ENCODE measurements at places on chromosomes 1 and 21.
A peak's percentile ranks its signal among the peaks of the same experiment; 100 is the strongest.

DNA sequence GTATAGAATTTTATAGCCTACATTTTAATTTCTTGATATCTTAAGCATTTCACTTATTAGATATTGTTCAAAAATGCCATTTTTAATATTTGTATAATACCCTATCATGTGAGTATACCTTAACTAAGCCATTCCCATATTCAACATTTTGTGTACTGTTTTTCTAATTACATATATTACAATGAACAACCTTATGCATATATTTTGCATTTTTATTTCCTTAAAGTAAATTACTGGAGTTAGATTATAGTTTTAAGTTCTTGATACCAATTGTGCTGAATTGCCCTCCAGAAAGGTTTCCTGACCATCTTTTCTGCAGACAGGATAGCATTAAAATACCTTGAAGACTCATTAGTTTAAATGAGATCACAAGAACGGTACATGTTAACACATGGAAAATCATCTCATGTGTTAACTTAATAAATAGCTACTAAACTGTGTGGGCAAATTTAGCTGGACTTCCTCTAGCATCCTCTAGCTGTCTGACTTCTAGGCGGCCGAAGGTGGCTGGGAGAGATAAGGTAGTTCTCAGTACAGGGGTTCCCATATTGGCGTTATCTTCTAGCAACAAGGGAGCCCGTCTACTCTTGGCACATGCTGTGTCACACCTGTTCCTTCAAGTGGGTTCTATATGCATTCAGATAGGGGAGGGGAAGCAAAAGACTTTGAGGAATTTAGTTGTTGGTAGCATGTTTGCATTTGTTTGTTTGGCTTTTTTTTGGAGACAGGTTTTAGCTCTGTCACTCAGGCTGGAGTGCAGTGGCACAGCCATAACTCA lies 8.9 kb downstream of the DCLRE1B start:
- no peak for DNase-seq

GRCh38 chr1:76176000-76176399 lies 101.5 kb downstream of the ST6GALNAC3 start:
- no peak for DNase-seq

GRCh38 chr21:31686272-31686915 lies 26.9 kb downstream of the SOD1 start:
- DNase-seq = no peak

- DNase-seq = peak; percentile 29
These were observed 24.9 kb upstream of the ENO1 start for GRCh38 chr1:8903410-8903809.

DNA sequence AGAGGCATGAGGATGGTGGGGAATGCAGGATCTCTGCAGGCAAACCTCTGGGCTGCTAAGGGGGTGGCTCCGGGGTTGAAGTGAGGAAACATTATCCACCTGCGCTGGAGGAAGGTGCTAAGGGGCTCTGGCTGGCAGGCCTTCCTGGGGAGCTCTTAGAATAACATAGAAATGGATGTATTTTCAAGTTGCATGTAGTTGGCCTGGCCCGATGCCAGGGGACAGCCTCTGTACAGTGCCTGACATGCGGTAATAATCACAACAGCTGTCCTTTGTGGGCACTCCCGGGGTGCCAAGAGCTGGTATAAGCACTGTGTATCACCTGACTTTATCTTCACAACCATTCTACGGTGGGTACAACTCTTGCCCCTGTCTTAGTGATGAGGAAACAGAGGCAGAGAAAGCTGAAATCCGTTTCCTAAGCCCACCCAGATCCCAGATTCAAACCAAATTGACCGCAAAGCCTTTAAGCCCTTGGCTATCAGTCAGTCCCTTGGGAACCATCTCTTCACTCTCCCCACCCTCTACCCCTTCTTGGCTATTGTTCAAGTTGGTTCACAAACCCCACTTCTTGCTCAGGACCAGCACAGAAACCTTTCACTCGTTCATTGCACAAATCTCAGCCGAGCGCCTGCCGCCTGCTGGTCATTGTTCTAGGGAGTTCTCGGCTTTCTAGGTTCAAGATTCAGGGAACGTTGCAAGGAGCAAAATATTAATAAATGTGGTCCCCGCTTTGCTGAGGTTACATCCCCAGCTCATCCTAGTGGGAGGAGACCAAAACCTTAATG lies 30.9 kb downstream of the PADI4 start:
- no peak for DNase-seq

DNA sequence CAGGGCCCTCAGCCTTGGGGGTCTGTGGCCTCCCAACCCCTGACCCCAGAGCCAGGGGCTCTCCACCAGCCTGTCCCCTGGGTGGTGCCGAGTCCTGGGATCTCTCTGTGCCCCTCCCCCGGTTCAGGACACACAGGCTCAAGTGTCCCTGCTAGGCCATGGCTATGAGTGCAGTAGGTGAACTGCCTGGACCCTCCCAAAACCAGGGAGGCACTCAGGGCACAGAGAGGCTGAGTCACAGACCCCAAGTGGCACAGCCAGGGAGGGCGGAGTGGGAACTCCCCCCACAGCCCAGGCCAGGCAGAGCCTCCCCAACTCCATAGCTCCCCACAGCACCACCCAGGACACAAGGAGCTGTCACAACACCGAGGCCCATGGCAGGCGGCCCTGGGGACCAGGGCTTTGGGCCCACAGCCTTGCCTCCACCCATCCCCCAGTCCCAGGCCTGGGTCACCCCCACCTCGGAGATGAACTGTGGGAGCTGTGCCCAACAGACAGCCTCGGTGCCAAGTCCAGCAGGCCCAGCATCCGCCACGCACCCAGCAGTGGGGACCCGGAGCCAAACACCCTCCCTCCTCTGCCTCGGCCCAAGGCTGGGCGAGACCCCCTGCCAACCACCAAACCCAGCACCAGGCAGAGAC lies 3.2 kb downstream of the DVL1 start:
- no peak for DNase-seq

DNA sequence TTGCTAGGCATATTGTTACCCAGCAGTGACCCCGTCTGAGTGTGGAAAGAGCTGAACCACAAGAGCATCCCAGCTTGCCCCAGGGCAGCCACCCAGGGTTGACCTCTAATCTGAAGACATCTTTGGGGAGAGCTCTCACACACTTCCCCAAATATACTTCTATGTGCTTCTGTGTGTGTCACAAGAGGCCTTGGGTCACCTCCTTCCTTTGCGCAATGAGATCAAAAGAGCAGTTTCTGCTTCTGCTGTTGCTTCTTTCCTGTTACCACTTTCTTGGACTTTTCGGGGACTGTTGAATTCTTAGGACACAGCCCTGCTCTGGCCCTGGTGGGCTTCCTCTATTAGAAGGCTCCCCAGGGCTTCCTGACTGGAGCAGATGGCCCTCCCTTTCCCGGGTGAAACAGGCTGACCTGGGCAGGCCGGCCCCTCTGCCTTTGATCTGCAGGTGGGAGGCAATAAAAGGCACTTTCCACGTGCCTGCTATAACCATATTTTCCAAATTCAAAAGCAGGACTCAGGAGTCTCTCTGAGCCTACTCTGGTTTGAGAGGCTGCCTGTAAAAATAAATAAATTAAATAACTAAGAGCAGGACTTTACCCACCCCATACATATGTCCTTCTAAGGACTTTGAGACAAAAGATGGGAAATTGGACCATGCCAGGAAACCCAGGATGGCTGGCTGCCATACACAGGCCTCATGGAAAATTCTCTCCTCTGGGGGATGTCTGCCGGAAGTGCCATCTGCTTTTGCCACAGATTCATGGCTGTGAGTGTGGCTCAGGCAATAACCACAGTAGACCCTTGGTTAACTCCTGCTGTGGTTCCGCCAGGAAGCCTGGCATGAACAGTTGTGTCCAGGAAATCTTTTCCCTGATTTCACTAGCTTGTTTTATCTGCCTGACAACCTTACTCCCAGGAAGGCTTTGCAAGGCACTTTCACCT lies 28.3 kb upstream of the RCSD1 start:
- peak; percentile 28 for DNase-seq

- no peak for DNase-seq
These were observed 110.5 kb downstream of the HHAT start for GRCh38 chr1:210438928-210439841.

DNA sequence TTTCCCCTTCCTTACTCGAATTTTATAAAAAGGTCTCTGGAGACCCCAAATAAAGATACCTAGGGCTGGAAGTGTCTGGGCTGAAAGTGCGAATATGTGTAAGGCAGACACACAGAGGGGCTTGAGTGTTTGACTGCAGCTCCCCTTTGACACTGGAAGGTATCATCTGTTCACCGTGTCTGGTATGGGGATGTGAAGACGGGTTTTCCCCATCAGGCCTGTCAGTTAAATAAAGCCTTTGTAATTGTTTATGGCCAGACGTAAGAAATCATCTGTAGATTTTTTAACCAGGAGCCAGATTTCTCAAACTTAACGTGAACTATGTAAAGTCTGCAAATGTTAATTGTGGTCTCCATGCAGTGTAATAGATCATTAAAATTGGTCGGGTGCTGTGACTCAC lies 1173.4 kb downstream of the AMY1C start:
- DNase-seq = no peak

GRCh38 chr1:29581256-29581655 lies 344.9 kb downstream of the PTPRU start:
- no peak for DNase-seq

DNA sequence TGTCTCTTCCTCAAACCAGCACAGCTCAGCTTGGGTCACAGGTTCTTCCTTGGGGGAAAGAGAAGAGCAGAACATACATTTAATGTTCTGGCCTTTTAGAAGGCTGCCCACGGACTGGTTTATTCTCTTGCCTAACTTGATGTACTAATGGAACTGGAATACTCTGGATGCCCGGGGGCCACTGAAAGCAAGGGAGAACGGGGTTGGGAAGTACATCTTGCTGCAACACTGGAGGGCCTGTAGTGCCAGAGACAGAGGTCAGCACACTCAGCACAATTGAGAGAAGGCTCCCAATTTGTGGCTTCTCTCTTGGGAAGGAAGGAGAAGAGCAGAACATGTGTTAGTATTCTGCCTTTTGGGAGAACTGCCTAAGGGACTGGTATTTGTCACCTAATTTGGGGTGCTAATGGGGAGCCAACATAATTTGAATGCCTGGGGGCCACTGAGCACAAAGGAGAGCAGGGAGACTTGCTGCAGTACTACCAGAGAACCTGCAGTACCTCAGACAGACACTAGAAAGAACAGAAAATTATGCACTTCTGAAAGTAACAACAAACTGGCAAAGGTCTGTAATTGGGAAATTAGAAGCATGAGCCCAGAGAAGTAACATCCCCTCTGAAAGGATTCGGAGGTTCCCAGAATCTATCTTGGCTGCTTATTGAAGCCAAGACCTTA lies 14.1 kb downstream of the ZNF691 start:
- no peak for DNase-seq

DNA sequence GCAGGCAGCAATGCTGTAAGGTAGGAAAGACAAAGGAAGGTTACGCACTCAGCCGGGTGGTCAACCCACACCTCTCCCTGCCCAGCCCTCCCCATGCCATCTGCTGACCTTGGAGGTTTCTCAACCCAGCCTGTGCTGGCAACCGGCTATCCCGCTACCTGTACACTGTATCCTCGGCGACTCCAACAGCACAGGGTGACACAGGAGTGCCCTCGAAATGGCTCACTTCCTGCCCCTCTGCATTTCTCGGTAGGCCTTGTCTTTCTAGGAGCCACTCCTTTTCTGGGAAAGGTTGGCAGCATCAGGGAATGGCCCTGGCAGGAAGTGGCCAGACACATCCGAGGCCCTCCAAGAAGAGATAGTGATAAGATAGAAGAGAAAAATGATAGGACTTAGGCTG lies 124.0 kb downstream of the PROX1 start:
- no peak for DNase-seq

GRCh38 chr1:61184040-61184713 lies 101.8 kb downstream of the NFIA start:
- DNase-seq = no peak

GRCh38 chr1:27296773-27297291 lies 25.1 kb upstream of the TMEM222 start:
- peak; percentile 70 for DNase-seq

GRCh38 chr21:22885614-22886013 lies 1887.4 kb downstream of the NCAM2 start:
- DNase-seq = no peak

DNA sequence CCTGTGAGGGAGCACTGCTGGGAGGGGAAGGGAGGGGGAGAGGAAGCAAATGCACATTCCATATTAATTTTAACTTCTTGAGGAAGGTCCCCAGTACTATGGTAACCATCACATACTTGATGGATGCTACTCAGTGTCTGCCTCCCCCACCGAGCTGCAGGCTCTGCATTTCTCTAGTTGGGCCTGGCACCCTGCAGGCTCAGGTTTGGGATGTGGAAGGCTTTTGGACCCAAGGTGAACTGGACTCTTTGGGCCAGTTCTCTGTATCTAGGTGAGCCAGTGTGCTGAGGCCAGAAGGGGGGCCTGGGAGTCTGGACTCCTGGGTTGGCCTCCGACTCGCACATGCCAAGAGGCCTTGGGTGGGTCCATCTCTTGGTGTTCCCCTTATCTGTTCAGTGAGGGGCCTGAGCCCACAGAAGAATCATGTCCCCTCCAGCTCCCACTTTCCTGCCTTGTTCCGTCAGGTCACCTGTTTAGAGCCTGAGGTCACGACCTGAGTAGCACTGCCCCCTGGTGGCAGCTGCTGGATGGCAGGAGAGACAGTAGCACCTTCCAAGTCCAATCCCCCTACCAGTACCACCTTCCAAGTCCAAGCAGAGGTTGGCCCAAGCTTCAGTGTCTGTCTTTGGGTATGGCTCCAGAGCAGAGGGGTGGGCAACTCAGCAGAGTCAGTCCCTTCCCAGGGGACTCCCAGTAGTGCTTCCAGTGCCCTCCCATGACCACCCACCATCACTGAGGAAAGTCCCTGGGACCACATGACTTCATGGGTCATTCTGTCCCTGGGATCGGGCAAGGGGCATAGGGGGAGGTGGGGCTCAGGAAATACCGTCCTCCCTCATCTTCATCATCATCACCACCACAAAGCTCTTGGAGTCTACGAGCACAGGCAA lies 241.8 kb downstream of the TRABD2B start:
- DNase-seq = peak; percentile 65

DNA sequence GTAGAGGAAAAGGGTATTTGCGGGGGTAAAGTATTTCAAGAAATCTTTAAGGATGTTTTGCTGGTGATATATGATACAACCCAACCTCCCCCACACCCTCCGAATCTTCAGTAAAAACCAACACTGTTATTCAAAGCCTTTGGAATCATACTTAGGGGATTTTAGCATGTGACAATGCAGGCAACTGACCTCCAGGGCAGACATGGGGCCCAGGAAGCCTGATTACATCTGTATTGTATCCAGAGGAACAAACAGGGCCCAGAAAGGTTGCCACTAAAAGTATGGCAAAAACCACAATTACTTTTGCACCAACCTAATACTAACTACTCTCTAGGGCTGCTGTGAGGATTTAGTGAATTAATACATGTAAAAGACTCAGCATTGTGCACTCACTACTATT lies 43.9 kb upstream of the CNN3 start:
- no peak for DNase-seq

DNA sequence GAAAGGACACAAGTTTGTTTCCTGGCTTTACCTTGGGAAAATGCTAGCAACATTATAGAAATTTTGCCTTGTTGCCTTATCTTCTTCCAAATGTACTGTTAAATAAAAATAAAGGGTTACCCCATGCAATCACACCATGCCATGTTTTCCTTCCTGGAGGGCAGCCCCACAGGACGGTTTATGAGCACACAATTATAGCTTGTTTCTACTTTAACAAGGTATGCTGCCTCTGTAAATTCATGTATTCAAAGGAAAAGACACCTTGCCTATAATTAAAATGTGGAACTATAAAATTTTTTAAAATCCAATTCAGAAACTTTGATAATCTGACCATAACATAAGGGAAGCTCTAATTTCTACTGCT lies 63.4 kb downstream of the CAPN2 start:
- DNase-seq = no peak

- DNase-seq = no peak
These were observed 104.6 kb upstream of the TTC34 start for GRCh38 chr1:2906085-2906484.
